Activated T-cell treated with anti-CD3 and anti-CD28 coated beads, Interleukin-2, amount 50 U/mL, for 72 hours (primary cell): ENCODE measurements at places on chromosomes 12 and 14. TPM values are rescaled to one million over a fixed set of nuclear protein-coding genes. Genes with fewer than 3 reads are reported as not detected.

GRCh38 chr14:50936882-50937281, 7.4 kb downstream of the PYGL start:
- peaks cover 14% of the 10 kb centered on the region for H3K27me3 ChIP-seq
- no peak overlapping the region for H3K27ac ChIP-seq
- no peaks in the 10 kb centered on the region for H3K36me3 ChIP-seq
- no peak overlapping the region for H3K4me3 ChIP-seq
- H3K4me1 ChIP-seq: no peaks in the 10 kb centered on the region
- no peak for DNase-seq

- H3K4me3 ChIP-seq: no peak overlapping the region
- no peak for DNase-seq
- H3K36me3 ChIP-seq: no peaks in the 10 kb centered on the region
- H3K4me1 ChIP-seq: no peaks in the 10 kb centered on the region
These were observed 17.2 kb upstream of the GSC start for GRCh38 chr14:94787092-94787491.

GRCh38 chr12:5971194-5971850, 26.3 kb upstream of the ANO2 start:
- H3K27me3 ChIP-seq: peaks cover 5% of the 10 kb centered on the region
- DNase-seq: no peak

DNA sequence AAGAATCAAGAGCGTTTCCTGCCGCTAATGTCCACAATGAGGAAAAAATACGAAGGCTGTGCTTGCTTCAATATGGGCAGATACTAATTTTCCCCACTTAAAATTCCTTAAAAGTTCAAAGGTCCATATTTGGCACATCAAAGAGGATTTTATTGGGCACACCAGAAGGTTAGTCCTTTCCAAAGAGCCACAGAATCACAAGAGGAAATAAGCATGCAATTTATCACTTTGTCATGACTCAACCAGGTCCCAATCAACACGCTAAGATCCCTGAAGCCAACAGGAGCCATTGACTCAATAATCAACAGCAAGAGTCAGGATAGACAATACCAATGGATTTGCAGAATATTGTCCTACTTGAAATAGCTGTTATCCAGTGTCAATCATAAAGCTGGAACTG, 80.6 kb downstream of the MAP1LC3B2 start:
- no peak overlapping the region for H3K4me3 ChIP-seq
- peaks cover 11% of the 10 kb centered on the region for H3K4me1 ChIP-seq
- no peaks in the 10 kb centered on the region for H3K36me3 ChIP-seq
- H3K27me3 ChIP-seq: peaks cover 13% of the 10 kb centered on the region
- H3K27ac ChIP-seq: no peak overlapping the region

GRCh38 chr14:96055065-96055752, 16.0 kb downstream of the C14orf132 start:
- no peaks in the 10 kb centered on the region for H3K27me3 ChIP-seq
- no peak overlapping the region for H3K4me3 ChIP-seq
- no peak for DNase-seq
- H3K36me3 ChIP-seq: no peaks in the 10 kb centered on the region
- no peak overlapping the region for H3K27ac ChIP-seq

DNA sequence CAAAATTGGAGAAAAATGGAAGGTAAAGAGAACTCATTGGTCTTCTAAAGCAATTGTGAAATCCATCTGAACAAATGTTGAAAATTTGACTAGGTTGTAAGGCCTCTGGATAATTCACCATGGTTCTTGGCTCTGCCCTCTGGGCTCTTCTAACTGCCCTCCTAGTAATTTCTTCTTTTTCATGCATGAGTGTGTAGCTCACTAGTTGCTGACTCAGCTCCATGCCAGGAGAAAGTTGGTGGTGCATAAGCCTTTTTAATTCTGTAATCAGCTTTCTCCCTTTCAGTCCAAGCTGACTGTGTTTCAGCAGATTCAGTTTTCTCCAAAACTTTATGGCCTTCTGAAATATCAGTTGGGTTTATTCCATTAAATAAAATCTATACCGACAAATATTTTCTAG, 877.8 kb upstream of the ATXN7L3B start:
- no peak overlapping the region for H3K4me3 ChIP-seq
- DNase-seq: no peak
- no peaks in the 10 kb centered on the region for H3K4me1 ChIP-seq

DNA sequence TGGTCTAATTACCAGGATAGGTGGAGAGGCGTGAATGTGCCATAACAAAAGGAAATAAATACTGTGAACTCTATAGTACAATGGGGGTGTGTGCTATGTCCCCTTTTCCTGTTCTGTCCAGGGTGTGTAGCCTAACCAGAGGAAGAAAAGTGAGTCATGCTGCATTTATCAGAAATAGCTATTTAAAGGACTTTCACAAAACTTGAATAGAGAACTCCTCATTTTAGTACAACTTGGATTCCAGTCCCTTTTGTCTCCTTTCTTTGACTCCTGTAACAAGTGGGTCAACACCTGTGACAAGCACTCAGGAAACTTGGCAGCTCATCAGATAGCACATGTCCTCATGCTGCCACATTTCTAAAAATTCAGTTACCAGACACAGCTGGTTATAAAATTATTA, 123.4 kb downstream of the CCDC91 start:
- H3K27me3 ChIP-seq: no peaks in the 10 kb centered on the region
- no peak for DNase-seq
- peaks cover 6% of the 10 kb centered on the region for H3K36me3 ChIP-seq
- H3K4me1 ChIP-seq: no peaks in the 10 kb centered on the region

- peak; percentile 60 for DNase-seq
- H3K4me3 ChIP-seq: no peak overlapping the region
- H3K36me3 ChIP-seq: peaks cover 12% of the 10 kb centered on the region
- no peaks in the 10 kb centered on the region for H3K27me3 ChIP-seq
- H3K27ac ChIP-seq: no peak overlapping the region
These were observed 67.0 kb downstream of the PRKCH start for GRCh38 chr14:61388173-61388975.

Gene RPGRIP1
- total RNA-seq: not detected

Gene LYZ
- not detected for total RNA-seq

Gene NEDD8
- total RNA-seq: 127 TPM
